Occipital lobe (tissue), 3 donors: ENCODE measurements at places on chromosomes 2 and 18.

GRCh38 chr2:11144077-11144737, 11.1 kb upstream of the SLC66A3 start:
- DNase-seq = no peak

DNA sequence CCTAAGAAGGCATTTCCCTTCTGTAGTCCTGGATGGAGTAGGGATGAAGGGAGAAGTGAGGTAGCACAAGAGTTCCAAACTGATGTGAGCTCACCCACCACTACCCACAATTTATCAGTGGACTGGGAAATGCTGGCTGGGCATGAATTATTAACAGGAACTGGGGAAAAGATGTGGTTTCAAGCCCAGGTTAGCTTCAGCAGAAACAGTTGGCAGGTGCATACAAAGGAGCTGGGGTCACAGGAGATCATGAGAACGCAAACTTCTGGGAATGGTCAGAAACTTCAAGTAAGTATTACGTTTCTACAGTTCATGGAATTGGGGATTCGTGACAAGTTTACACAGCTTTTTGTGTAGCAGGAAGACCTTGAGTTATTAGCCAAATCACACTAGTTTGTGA, 5.4 kb downstream of the CCDC141 start:
- no peak for DNase-seq

- DNase-seq = no peak
Measured at GRCh38 chr2:173815772-173816171, 149.4 kb downstream of the SP3 start.

DNA sequence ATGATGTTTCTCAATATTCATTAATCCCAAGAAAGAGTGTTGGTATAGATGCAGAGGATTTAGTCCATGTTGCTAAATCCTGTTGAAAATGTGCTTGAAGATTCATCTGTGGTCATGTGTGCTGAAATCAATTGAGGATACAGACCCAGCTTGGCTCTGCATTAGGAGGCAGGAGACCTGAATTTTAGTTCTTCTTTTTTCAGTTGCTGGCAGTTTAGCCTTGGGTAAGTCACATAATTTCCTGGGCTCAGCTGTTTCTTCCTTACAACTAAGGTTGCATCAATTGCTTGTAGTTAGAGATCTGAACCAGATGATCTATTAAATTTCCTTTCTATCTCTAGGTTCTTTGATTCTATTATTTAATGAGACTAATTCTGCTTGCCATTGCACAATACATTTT, 54.4 kb downstream of the SETBP1 start:
- DNase-seq = no peak

DNA sequence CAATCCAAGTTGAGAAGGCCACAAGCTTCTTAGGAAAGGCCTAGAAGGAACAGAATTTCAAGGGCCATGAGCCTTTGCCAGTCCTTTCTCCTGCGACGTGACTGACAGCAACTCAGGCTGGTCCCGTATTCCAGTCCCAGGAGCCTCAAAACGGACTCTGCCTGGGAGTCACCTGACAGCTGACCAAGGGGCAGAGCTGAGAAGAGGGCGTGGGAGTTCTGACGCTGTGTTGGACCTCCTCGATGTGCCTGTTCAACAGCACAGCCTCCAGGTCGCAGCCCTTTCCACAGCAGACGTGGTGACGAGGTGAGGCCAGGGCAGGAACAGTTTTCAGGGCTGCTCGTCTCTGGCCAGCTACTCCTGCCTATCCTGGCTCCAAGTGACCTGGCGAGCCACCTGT, 37.6 kb downstream of the CENPO start:
- no peak for DNase-seq

DNA sequence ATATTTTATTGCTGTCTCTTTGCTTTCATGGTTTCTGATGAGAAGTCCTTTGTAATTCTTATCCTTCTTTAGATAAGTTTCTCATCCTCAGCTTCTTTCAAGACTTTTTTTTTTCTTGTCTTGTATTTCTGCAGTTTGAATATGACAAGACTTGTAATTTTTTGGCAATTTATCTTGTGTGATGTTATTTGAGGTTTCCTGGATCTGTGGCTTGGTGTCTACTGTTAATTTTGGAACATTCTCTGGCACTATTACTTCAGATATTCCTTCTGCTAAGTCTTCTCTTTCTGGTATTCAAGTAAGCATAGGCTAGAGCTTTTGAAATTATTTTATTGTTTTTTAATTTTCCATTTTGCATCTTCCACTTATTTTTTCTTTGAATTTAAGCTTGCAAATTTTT, 1083.2 kb downstream of the CNTNAP5 start:
- DNase-seq = no peak

- DNase-seq = no peak
Measured at GRCh38 chr2:240130393-240131195, 5.5 kb downstream of the COPS9 start.

DNA sequence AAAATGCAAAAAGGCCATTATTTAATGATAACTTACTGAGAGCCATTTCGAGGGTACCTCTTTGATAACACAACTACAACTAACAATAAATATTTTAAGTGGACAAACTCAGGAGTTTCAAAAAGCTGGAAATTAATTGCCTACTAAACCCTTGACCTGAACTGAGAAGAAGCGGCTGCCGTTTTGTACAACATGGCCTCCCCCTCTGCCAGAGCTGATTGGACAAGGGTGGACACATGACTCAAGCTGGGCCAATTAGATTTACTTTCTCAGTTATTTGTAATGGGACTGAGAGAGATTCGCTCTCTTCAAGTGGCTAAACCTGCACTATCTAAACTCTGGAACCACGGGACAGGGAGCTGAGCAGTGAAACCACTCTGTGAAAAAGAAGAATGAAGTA, 135.9 kb upstream of the SERPINE2 start:
- DNase-seq = no peak

- no peak for DNase-seq
Measured at GRCh38 chr2:65532326-65532725, 99.9 kb upstream of the SPRED2 start.

- DNase-seq = no peak
Measured at GRCh38 chr18:31581498-31582197, 10.0 kb upstream of the TTR start.

- DNase-seq = no peak
Measured at GRCh38 chr2:70199320-70199864, 8.6 kb upstream of the C2orf42 start.

GRCh38 chr18:60534538-60534937, 162.0 kb upstream of the MC4R start:
- DNase-seq = no peak

DNA sequence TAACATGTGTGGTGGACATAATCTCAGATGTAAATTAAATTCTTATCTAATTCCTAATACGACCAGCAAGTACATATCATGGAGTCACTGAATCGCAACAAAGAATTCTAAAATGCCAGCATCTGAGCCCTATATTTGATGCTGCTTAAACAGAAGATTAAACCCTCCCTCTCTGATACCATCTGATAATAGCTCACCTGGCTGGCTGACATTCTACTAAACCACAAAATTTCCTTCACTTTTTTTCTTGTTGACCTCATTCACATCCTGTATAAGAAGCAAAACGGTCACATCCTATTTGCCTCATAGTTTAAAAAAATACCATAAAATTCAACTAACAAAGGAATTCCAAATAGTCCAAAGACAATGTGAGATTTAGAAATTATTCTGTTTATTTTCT, 371.6 kb upstream of the SLC8A1 start:
- DNase-seq = no peak

GRCh38 chr2:179950391-179950790, 56.7 kb downstream of the CWC22 start:
- no peak for DNase-seq

DNA sequence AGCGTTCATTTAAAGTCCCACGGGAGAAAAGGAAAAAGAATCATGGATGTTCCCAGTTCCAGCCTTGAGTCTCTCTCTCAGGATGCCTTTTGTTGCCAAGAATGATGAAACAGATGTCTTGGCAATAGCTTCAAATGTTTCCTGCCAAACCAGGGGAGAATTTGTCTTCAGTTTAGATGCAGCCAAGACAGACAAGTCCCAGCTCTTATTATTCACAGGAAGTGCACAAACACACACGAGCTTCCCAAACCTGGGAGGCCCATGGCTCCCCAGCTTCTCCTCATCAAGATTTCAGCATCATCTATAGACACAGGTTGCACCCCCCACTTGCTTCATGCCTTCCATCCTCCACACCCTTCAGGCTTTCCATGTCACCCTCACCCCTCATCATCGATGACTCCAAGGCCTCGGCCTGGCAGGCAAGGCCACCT, 45.9 kb downstream of the HS1BP3 start:
- DNase-seq = peak; percentile 23

- DNase-seq = no peak
Measured at GRCh38 chr2:238236571-238236970, 3.3 kb downstream of the HES6 start.

GRCh38 chr18:55805666-55806065, 217.7 kb upstream of the TCF4 start:
- DNase-seq = no peak

- no peak for DNase-seq
Measured at GRCh38 chr2:25310965-25311864, 30.5 kb downstream of the DNMT3A start.

- DNase-seq = peak; percentile 59
Measured at GRCh38 chr18:65468881-65469280, 281.9 kb upstream of the CDH7 start.

- no peak for DNase-seq
Measured at GRCh38 chr2:68320118-68320641, 431 bp upstream of the CNRIP1 start.

GRCh38 chr2:236054621-236055305, 113.4 kb downstream of the GBX2 start:
- DNase-seq = no peak

GRCh38 chr2:234107861-234108260, 57.4 kb downstream of the SPP2 start:
- DNase-seq = no peak

DNA sequence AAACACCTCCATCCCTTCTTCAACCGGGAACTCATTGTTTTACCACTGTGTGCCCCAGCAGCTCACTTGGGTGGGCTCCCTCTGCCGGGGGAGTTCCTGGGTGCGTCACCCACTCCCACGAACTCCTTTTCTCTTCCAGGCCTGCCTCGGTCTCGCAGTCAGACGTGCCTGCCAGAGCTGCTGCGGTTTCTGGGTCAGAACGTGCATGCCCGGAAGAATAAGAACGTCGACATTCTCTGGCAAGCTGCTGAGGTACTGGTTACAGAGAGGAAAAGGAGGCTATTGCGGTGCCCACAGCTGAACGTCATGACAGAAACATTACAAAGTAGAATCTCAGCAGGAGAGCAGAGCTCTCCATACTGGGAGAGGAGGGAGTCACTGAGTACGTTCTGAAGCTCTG, 35.6 kb downstream of the COA5 start:
- DNase-seq = peak; percentile 55

DNA sequence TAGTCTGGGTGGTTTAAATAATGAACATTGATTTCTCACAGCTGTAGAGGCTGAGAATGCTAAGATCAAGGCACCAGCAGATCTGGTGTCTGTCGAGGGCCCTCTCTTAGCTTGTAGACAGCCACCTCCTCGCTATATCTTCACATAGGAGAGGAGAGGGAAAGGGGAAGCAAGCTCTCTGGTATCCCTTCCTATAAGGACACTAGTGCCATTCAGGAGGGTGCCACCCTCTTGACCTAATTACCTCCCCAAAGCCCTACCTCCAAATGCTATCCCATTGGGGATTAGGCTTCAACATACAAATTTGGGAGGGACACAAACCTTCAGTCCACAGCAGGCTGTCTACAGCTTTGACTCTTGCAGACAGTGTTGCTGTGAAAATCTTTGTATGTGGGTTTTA, 76.7 kb downstream of the BOLA3 start:
- no peak for DNase-seq

DNA sequence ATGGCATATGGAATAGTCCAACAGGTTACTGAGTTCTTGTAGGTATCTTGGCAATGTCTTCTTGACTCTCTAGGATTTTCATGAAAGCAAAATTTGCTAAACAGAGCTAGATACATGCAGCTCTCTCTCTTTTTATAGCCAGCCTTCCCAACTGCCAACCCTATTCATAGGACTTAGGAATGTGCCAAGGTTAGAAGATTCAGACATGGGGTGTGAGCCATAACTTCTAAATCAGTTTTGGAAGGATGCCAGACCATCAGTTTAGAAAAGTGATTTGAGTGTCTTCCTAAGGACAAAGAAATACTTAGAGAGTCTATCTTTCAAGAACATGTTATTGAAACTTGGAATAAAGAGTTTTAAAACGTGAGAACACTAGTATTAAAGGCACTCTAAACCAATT, 619.5 kb upstream of the FANCL start:
- no peak for DNase-seq

GRCh38 chr2:136137982-136138381, 20.0 kb upstream of the CXCR4 start:
- no peak for DNase-seq

DNA sequence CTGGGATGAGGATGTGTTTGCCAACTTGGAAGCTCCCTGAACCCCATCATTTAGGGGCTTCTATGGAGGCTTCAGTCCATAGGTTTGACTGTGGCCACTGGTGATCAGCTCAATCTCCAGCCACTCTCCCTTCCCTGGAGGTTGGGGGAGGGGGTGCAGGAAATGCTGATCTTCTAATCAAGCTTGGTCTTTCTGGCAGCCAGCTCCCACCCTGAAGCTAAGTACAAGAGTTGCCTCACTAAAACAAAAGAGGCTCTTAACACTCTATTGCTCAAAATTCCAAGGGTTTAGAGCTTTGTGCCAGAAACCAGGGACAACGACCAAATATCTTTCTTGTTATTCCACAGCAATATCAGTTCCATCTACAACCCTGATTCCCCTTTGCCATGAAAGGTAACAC, 19.4 kb upstream of the MPPE1 start:
- no peak for DNase-seq

DNA sequence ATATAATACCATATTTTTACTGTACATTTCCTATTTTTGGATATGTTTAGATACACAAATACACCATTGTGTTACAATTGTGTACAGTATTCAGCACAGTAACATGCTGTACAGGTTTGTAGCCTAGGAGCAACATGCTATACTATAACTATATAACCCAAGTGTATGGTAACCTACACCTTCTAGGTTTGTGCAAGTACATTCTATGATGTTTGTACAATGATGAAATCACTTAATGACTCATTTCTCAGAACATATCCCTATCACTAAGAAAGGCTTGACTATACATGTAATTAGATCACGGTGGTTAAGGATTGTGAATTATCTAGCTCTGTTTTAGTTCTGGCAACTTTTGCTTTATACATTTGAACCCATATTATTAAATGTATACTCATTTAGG, 31.3 kb downstream of the NPHP1 start:
- no peak for DNase-seq

GRCh38 chr2:35933031-35933430, 422.5 kb upstream of the CRIM1 start:
- no peak for DNase-seq
